Anterior cingulate cortex (tissue), 58 donors: ENCODE measurements at places on chromosomes 13 and 19.
A peak's percentile ranks its signal among the peaks of the same experiment; 100 is the strongest.

DNA sequence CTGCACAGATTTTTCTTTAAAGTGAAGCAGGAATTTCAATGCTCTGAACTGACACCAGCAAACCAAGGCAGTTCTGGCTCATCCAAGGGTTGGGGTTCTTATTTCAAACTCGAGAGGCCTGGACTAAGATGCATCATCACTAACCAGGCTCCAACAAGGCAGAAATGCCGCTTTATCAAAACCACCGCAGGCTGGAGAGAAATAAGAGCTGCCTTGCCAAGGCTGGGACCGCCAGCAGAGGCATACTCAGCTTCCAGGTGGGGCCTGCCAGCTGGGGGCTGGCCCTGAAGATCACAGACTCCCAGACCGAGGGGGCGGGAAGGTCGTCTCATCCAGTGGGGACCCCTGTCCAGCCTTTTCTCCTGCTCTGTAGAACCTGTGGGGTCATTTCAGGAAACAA, 37.4 kb upstream of the GAS6 start:
- no peak for DNase-seq

DNA sequence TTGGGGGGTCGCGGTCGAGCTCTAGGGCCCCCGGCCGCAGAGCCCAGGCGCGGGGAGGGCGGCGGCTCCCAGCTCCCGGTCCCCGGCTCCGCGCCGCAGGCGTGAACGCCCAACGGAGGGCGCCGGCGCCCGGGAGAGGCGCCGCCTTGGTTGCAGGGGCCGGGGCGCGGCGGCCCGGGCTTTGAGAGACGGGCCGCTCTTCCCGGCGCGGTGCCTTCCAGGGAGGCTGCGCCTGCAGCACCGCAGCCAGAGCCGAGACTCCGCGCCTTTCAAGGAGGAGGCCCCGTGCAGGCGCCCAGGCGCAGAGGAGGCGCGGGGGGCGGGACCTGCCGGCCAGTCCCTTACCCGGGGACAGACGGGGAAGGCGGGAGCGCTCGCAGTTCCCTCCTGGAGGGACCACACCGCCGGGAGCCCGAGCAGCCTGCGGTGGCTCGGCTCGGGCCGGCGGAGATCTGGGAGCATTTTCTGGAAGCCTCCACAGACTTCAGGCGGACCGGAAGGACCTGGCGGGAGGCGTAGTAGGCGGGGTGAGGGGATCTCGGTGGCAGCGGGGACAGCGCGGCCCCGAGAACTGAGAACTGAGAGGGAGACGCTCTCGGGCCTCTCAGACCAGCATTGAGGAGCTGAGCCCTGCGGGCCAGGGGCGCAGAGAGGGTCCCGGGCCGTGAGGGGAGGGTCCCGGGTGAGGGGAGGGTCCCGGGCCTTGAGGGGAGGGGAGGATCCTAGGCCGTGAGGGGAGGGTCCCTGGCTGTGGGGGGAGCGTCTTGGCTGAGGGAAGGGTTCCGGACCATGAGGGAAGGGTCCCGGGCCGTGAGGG, 25.5 kb upstream of the MCF2L start:
- no peak for DNase-seq

- no peak for DNase-seq
Measured at GRCh38 chr19:30442674-30443073, 70.5 kb downstream of the ZNF536 start.

- DNase-seq, result no peak
Measured at GRCh38 chr13:33004511-33004910, 11.7 kb upstream of the KL start.

DNA sequence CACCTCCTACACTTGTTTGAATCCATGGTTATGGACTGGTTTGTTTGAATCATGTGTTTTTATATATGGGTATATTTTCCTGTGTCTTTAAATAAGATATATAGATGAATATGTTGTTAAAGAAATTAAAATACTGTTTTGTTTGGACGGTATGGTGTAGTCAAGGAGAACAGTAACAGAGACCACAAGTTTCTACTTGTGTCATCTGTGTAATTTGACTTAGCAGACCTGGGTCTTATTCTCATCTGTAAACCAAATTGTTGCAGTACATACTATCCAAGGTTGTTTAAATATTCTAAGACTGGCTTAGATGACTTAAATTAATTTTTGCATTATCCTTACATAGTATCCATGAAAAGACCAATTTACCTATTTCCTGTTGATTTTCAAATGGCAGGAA, 361.1 kb upstream of the SLITRK1 start:
- DNase-seq, result no peak

DNA sequence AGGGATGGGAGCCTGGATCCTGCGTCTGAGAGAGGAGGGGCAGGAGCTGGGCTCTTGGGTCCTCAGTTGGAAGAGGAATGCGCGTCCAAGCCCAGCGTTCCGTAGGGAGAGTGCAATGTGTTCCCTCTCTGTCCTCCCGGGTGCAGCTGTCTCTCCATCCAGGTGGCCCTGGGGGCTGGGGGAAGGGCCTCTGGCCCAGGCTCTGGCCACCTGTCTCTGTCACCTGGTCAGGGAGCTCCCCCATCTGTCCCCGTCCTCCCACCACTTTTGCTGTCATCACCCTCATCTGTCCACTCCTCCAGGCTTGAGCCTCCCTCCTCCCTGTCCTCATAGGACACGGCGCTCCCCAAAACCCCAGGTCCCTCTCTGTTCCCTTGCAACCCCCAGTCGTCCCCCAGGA, 3.7 kb upstream of the SBK2 start:
- no peak for DNase-seq

GRCh38 chr19:58492265-58492664, 16.1 kb downstream of the ZNF446 start:
- DNase-seq, result no peak

GRCh38 chr13:72180253-72180952, 313.4 kb upstream of the DACH1 start:
- no peak for DNase-seq

GRCh38 chr13:33490461-33491327, 205.1 kb upstream of the STARD13 start:
- no peak for DNase-seq

GRCh38 chr13:24916464-24916863, 152.5 kb downstream of the RNF17 start:
- no peak for DNase-seq

GRCh38 chr19:53196777-53197396, 3.7 kb upstream of the ZNF665 start:
- DNase-seq, result peak; percentile 91

DNA sequence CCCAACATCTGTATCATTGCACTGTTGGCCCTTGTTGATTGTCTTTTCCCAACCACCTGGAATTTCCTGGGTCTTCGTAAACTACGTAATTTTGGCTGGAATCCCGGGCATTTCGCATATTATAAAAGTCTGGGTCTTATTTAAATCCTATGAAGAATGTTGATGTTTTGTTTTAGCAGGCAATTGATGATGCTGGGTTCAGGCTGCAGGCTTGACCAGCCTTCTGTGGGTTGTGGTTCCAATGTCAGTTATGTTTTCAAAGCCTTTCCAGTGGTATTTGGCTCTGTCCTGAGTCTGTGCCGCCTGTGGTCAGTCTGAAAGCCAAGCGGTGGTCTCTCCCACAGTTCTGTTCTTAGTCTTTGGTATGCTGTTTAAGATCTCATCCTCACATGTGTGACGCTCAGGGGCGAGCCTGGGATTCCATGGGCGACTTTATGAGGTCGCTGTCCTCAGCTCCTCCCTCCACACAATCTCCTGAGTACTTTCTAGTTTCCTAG, 12.4 kb downstream of the SLC35E1 start:
- no peak for DNase-seq

DNA sequence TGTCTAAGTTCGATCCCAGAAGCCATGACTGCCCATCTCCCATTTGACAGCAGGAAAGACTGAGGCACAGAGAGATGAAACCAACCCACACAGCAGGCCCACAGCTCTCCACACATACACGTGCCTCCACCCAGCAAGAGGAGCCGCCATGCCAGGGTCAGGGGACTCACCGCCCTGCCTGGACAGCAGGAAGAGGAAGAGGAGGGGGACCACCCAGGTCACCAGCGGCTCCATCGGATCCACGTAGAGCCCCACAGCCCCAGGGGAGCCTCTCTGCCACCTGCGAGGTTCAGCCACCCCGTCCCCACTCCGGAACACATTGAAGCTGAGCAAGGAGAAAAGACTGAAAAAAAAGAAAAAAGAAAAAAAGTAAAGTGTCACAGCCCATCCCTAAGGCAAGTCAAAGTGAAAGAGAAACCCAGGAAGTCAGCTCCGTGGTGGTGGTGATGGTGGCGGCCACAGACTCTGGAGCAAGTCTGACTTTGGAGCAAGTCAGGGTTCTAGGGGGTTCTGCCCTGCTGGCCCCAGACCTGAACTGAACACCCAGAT, at the start of gene IL12RB1:
Gene IL12RB1, minus strand, starts transcription at position 345 of the 549 bp plus-strand sequence. Its CDS starts 111 bp downstream, at position 234.
- DNase-seq, result no peak

DNA sequence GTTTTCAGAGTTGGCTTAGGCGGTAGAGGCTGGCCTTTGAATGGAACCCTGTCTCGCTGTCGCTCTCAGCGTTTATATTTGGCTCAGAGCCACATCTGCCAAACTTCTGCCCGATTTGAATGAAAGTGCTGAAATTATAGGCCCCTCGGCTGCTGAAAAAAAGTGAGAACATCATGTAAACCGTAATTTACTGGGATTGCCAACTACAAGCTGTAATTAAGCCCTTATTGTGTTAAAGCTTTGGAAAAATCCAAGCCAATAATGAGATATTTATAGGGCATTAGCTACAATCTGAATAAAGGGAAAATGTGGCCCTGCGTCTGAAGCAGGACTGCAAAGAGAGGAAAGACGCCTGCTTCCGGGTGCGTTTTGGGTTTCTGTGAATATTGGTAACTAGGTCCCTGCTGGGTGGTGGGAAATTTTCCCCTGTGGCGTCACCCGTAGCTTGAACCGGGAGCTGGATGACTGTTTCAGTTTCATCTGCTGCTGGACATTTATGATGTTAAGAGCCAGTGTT, 9.9 kb downstream of the DNM2 start:
- no peak for DNase-seq

GRCh38 chr19:51274049-51274770, 23.3 kb downstream of the SIGLECL1 start:
- DNase-seq, result no peak

- peak; percentile 12 for DNase-seq
Measured at GRCh38 chr19:43524922-43525835, 1.8 kb downstream of the ETHE1 start.

DNA sequence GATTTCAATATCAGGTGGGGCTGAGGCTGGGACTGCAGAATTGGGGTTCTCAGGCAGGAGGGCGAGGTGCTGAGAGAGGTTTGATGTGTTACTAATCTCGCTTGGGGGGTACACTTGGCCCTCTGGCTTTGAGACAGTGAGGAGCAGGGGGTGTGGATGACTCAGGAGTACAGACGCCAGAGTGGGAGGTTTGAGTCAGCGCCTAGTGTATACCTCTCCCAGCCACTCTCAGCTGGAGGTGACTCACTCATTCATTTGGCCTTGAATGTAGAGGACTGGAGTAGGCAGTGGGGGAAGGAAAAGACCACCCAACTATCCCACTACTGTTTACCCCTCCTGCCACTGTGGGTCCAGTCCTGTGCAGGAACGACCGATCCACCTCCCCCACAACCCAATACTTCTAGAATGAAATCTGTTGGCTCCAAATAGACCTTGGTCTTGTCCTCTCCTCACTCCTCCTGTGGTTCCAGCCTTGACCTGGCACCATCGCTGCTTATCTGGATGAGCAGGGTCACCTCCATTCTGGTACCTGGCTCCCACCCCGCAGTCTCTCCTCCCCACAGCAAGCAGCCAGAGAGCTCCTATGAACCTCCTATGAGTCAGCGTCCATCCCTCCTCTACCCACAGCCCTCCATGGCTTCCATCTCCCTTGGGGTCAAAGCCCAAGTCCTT, 20.1 kb upstream of the ZNRF4 start:
- peak; percentile 11 for DNase-seq

DNA sequence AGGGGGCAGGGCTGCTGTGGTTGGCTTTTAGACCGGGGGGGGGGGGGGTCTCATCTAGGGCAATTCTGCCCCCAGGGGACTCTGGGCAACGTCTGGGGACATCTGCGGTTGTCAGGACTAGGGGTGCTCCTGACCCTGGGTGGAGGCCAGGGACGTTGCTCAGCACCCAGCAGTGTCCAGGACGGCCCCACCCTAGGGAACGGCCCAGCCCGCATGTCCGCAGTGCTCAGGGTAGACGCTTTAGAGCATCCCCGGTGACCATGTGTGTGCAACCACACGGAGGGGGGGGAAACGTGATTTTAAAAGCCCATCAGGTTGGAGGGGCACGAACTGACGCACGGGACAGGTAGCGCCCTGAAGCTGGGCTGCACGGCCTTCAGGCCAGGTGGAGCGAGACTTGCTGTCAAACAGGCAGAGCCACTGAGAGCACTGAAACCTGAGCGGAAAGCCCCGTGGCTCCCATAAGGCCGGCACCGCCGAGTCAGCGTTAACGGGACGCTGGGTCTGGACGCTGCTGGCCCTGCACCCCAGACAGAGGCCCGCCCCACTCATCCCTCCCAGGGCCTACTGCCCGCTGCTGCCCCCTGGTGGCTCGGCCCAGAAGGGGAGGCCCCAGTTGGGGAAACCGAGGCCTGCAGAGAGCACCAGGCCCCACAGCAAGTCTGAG, 8.3 kb downstream of the CACTIN start:
- DNase-seq, result no peak

- no peak for DNase-seq
Measured at GRCh38 chr13:102825921-102826706, 19.7 kb upstream of the ERCC5 start.

- peak; percentile 19 for DNase-seq
Measured at GRCh38 chr19:14114854-14115253, 2.7 kb downstream of the PRKACA start.

- DNase-seq, result no peak
Measured at GRCh38 chr19:41932720-41933332, 4.6 kb upstream of the ERFL start.

- no peak for DNase-seq
Measured at GRCh38 chr13:44801990-44802389, 187.3 kb downstream of the NUFIP1 start.

DNA sequence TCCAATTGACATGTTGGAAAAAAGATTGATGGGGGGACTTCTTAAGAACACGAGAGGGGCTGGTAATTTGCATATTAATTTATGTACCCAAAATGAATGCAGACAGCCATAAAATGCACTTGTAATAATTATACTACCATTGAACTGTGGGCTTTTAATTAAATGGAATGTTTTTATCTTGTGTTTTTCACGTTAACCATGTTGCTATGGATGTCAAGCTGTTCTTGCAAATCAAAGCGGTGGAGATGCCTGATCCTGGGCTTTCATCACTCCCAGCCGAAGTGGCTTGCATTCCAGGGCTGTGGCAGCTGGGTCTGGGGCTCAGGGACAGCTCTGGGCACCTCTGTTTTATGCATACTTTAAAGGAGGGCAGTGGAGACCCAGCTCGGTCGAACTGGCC, 179.4 kb upstream of the TMTC4 start:
- DNase-seq, result no peak
